Activated B cell treated with CpG ODN at 0.5 μM for 24 hours (primary cell): ENCODE measurements at places on chromosomes 5 and 9. TPM values are rescaled to one million over a fixed set of nuclear protein-coding genes. Genes with fewer than 3 reads are reported as not detected.

DNA sequence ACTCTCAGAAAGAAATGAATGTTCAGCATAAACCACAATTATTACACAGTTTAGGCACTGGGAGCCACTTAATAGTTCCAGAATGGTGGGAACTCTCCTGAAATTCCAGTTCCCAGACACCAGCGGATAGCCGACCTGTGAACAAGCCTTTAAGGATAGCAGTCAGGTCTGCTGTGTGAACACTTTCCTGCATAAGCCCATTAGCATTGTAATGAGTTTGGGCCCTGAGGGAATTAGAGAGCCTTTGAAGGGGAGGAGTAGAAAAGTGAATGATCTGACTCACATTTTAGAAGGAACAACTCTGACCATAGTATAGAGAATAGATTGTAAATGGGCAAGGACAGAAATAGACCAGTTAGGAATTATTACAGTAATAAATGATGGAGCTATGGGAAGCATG, 189.1 kb downstream of the ADGRV1 start:
- H3K27ac ChIP-seq: no peak overlapping the region
- no peak for DNase-seq
- H3K4me3 ChIP-seq: no peak overlapping the region
- no peaks in the 10 kb centered on the region for H3K36me3 ChIP-seq
- no peaks in the 10 kb centered on the region for H3K4me1 ChIP-seq

DNA sequence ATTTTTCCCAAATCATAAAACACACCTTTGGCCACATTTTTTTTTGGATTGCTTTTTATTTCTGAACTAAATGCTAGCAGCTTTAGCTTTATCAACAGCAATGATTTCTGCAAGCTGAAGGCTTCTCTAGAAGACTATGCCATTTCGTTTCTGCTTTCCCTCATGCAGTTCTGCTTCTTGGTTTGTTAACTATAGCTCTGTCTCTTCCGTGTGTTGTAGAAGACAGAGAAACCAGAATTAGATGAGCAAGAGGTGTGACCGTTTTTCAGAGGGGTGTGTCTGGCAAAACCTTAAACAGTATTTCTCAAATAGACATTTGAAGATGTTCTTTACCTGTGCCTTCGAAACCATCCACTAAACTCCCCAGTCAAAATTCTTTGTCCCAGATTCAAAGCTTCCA, 131.5 kb downstream of the ZNF462 start:
- H3K36me3 ChIP-seq: no peaks in the 10 kb centered on the region
- no peaks in the 10 kb centered on the region for H3K27me3 ChIP-seq
- no peak overlapping the region for H3K4me3 ChIP-seq
- H3K4me1 ChIP-seq: no peaks in the 10 kb centered on the region

DNA sequence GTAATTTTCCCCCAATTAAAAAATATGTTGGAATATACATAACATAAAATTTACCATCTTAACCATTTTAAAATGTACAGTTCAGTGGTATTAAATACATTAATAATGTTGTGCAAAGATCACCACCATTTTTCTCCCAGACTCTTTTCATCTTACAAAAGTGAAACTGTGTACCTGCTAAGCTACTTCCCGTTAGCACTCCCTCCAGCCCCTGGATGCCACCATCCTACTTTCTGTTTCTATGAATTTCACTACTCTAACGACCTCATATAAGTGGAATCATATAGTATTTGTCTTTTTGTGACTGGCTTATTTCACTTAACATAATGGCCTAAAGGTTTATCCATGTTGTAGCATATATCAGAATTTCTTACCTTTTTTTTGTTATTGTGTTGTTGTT, 112.9 kb downstream of the HSPA4 start:
- H3K4me3 ChIP-seq: no peak overlapping the region
- H3K27ac ChIP-seq: no peak overlapping the region
- peaks cover 4% of the 10 kb centered on the region for H3K4me1 ChIP-seq

GRCh38 chr5:88391991-88392390, 123.3 kb upstream of the TMEM161B start:
- no peak overlapping the region for H3K4me3 ChIP-seq
- DNase-seq: no peak

PPIC gene
- not detected in 2 replicates for total RNA-seq

DNA sequence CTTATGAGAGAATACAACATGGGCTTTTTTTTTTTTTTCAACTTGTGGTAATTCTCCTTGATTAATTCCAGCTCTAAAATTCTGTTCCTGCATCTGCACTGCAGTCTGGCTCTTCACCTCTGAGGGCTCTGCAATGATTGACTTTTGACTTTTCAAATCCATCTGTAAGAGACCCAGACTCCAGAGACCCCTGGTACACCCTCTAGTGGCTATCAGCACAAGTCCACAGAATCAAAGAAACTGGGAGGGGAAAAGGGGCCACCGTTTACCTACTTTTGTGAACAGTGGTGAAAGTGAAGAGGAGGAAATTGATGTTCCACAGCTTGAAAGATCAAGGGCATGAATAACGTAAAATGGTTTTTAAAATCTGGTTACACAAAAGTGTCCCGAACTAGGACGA, 151.6 kb downstream of the SLIT3 start:
- H3K36me3 ChIP-seq: no peaks in the 10 kb centered on the region
- H3K4me1 ChIP-seq: no peaks in the 10 kb centered on the region
- H3K27me3 ChIP-seq: peaks cover 2% of the 10 kb centered on the region
- H3K27ac ChIP-seq: no peak overlapping the region
- no peak for DNase-seq

- H3K4me3 ChIP-seq: no peak overlapping the region
- no peak for DNase-seq
- no peak overlapping the region for H3K27ac ChIP-seq
- no peaks in the 10 kb centered on the region for H3K4me1 ChIP-seq
Measured at GRCh38 chr9:109843641-109844040, 63.6 kb downstream of the PALM2AKAP2 start.

DNA sequence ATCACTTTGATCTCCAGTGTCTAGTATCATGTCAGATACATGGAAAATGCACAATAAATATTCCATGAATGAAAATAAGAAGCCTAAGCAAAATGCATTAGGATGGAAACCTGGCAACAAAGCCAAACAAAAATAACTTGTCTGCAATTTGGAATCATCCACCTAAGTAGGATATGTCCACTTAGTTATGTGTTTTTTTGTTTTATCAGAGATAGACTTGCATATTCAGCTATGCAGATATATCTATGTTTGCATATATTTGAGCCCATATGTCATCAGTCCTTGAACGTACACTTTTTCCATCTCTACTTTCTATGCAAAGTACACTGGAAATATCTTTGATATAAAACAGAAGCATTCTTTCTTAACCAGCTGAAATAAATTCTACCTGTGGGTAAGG, 707.1 kb downstream of the EFNA5 start:
- no peak overlapping the region for H3K4me3 ChIP-seq
- no peak for DNase-seq
- H3K36me3 ChIP-seq: no peaks in the 10 kb centered on the region
- no peaks in the 10 kb centered on the region for H3K4me1 ChIP-seq
